Activated T-cell treated with anti-CD3 and anti-CD28 coated beads, Interleukin-2, amount 50 U/mL, for 1 hour (primary cell): ENCODE measurements at places on chromosomes 4 and X.

DNA sequence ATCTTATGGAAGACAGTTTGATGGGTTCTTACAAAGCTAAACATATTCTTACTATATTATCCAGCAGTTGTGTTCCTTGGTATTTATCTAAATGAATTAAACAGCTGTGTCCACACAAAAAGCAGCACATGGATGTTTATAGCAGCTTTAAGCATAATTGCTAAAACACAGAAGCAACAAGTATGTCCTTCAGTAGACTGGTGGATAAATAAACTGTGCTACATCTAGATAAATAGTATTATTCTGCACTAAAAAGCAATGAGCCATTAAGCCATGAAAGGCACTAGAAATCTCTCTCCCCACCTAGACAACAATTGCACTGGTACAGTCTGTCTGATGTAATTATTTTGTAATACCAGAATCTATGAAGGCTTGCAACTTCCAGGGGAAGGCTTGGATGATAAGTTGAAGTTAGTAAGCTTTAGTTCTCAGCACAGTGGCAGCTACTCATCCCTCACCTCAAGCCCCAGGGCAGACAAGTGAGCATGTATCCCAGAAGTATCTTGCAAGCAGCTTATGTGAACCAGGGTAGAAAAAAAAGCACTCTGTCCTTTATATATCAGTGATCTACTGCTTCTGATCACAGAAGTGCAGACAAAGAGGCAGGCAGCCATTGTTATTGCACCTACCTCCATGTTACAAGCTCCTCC is 36.9 kb downstream of the WDR17 start:
- DNase-seq, result no peak

GRCh38 chr4:155679343-155679742 is 12.7 kb downstream of the GUCY1A1 start:
- no peak for DNase-seq

GRCh38 chr4:130479020-130479419 is 1383.1 kb downstream of the C4orf33 start:
- no peak for DNase-seq

- no peak for DNase-seq
These were observed 10.0 kb upstream of the AFF1 start for GRCh38 chr4:86924811-86925210.

- no peak for DNase-seq
These were observed 38.7 kb upstream of the KCTD8 start for GRCh38 chr4:44487341-44487740.

- DNase-seq, result no peak
These were observed 44.5 kb upstream of the BTC start for GRCh38 chr4:74838746-74839370.

GRCh38 chrX:10121787-10122186 is 35.0 kb upstream of the CLCN4 start:
- no peak for DNase-seq

GRCh38 chr4:97359826-97360225 is 783.5 kb downstream of the STPG2 start:
- no peak for DNase-seq

- no peak for DNase-seq
These were observed 85.3 kb downstream of the RTL5 start for GRCh38 chrX:72046447-72046846.

DNA sequence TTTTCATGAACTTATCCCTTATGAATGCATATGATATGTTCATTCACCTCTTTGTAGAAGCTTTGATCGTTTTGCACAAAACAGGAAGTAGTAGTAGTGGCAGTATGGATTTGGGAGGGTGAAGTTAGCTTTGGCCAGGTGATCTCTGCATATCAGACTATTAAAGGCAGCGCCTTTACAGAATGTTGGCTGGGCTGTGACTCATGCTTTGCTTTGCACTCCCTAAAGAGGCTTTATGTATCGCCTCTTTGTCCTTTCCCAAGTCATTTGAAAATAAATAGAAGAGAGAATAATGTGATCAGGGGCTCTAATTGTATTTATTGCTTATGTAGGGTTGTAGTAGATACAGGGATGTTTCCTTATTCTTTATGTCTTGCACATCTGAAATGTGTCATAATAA is 50.4 kb downstream of the SHROOM3 start:
- DNase-seq, result no peak

DNA sequence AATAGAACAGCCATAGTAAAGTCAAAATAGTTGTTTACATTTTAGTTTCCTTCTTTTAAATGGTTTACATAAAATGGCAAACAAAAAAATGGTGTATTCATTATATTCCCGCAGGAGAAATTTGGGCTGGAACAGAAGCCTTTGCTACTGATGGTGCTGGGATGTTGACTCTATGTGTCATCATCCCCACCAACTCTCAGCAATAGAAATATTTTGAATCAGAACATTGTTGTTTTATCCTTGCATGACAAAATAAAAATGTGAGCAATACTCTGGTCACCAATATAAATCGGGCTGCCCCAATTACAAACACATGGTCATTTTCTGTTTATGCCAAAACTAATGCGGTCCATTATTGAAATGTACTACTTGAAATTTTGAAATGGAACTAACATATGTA is 1131.6 kb upstream of the PCDH7 start:
- no peak for DNase-seq
